ENCODE measurements at places on chromosomes 3 and 15. TPM values are rescaled to one million over a fixed set of nuclear protein-coding genes. Genes with fewer than 3 reads are reported as not detected.

GRCh38 chr3:70003119-70003518 is 3.6 kb downstream of the SAMMSON start:
- 0 out of 2 replicates have a peak, but pooled peaks cover 3% of the 10 kb centered on the region for H3K27me3 ChIP-seq
- H3K4me1 ChIP-seq = no peaks in the 10 kb centered on the region
- no peak overlapping the region for H3K27ac ChIP-seq
- no peak for DNase-seq

- DNase-seq = no peak
- H3K36me3 ChIP-seq = no peaks in the 10 kb centered on the region
- no peaks in the 10 kb centered on the region for H3K4me1 ChIP-seq
- no peaks in the 10 kb centered on the region for H3K27me3 ChIP-seq
- H3K4me3 ChIP-seq = no peak overlapping the region
Measured at GRCh38 chr3:4695846-4696245, 202.7 kb downstream of the ITPR1 start.

DNA sequence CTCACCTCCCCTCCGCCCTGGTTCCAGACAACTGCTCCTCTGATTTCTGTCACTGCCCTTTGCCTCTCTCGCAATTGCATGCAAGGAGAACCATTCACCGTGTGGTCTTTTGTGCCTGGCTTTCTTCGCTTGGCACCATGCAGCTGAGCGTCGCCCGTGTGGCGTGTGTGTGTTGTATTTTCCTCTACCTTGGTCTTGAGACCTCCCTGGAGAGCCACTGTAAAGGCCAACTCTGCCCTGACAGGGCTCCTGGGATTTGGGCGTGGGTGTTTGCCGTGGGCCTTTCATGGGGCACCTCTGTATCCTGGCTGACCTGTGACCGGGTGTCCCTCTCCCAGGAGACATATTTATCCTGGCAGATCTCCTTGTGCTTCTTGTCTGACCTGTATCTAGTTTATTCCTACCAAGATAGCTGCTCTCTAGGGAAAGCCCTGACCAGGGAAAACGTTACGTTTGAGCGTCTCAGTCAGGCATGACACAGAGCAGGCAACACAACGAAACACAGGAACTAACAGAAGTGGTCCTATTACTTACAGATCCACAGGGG is 2.0 kb upstream of the PIGZ start:
- DNase-seq = no peak
- H3K4me1 ChIP-seq = peaks cover 21% of the 10 kb centered on the region
- no peaks in the 10 kb centered on the region for H3K36me3 ChIP-seq
- no peak overlapping the region for H3K4me3 ChIP-seq
- H3K27ac ChIP-seq = no peak overlapping the region

GRCh38 chr3:183486472-183486871 is 58.1 kb upstream of the MCF2L2 start:
- no peaks in the 10 kb centered on the region for H3K4me1 ChIP-seq
- H3K4me3 ChIP-seq = no peak overlapping the region
- no peak for DNase-seq
- H3K27ac ChIP-seq = no peak overlapping the region
- H3K36me3 ChIP-seq = no peaks in the 10 kb centered on the region
- no peaks in the 10 kb centered on the region for H3K27me3 ChIP-seq

DNA sequence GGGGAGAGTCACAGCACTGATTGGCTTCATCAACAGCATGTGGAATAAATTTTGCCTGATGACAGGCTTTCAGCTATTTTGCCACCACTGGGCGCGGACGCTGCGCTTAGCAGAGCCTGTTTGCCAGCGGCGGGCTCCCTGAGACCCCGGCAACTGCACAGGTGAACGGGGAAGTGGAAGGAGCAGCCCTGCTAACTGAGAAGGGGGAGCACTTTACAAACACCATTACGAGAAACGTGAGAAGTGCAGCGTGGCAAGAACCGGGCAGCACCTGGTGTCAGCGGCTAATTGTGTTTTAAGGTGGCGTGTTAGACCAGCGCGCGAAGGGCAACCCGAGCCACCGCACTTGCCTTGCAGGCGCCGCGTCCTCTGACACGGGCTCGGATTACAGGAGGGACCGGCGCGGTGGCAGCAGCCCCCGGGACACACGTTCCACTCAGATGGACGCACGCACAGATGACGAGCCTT is 307.8 kb upstream of the ARRDC4 start:
- H3K27ac ChIP-seq = no peak overlapping the region
- no peaks in the 10 kb centered on the region for H3K4me1 ChIP-seq
- H3K4me3 ChIP-seq = no peak overlapping the region

DNA sequence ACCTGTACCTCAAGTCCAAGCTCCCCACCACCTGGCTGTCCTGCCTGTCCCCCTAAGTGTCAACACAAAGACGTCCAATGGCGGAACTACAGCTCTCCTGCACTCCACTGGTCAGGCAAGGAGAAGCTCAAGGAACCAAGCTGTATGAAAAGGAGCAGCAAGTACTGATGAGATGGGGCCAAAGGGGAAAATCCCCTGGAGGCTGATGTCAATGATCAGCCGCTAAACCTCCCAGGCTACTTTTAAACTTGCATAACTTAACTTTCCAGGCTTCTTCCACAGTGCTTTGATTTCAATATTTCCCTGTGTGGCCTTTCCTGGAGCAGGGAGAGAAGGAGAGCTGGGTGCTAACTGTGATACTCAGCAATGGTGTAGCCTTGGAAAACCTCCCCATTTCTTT is 35.0 kb downstream of the TM4SF4 start:
- DNase-seq = no peak
- H3K4me3 ChIP-seq = no peak overlapping the region
- H3K4me1 ChIP-seq = no peaks in the 10 kb centered on the region

DNA sequence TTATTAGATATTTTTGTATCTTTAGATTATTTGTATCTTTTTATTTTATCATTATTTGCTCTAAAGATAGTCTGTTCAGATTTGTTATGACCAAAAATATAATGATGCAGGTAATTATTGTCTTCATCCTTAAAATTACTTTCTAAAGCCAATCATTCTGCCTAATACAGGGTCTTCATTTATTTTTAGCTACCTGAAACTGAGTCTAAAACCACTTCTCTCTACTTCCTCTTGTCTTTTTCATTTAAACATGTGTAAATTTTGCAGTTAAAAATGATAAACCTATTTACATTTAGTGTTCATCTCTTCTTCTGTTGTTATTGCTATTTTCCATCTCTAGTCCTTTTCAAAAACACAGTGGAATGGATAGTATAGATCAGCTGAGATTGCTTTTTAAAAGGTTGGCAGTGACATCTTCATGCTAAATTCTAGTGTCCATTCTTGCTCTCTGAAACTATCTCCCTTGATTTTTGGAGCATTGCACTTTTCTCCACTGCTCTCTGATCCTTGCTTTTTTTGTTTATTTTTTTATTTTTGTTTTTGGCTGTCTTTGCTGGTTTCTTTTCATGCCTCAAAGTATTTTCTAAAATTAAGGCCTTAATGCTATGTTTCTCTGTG is 91.8 kb downstream of the UBE2E2 start:
- no peak overlapping the region for H3K4me3 ChIP-seq
- no peak overlapping the region for H3K27ac ChIP-seq
- H3K4me1 ChIP-seq = no peaks in the 10 kb centered on the region
- DNase-seq = no peak
- no peaks in the 10 kb centered on the region for H3K27me3 ChIP-seq

- H3K4me1 ChIP-seq = peaks cover 11% of the 10 kb centered on the region
- H3K27me3 ChIP-seq = peaks cover 39% of the 10 kb centered on the region
Measured at GRCh38 chr3:44104668-44105321, 136.9 kb upstream of the TOPAZ1 start.

DNA sequence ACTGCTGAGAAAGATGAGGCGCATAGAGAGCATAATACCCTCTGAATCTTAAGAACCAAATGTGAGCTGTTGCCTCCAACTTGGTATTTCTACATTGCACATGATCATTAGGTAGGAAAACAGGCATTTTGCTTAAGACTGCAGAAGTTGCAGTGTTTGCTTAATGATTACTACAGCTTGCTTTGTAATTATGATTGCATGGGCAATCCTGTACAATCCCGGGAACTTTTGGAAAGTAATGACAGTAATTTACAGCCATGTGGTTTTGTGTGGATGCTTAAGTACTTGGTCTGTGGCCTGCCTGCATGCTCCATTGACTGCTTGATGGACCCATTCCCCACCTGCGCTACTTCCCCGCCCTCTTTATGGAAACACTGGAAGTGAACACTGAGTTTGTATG is 301.1 kb downstream of the DIPK2A start:
- H3K4me3 ChIP-seq = no peak overlapping the region
- H3K4me1 ChIP-seq = no peaks in the 10 kb centered on the region
- DNase-seq = no peak
- H3K27ac ChIP-seq = no peak overlapping the region
- H3K36me3 ChIP-seq = no peaks in the 10 kb centered on the region

DNA sequence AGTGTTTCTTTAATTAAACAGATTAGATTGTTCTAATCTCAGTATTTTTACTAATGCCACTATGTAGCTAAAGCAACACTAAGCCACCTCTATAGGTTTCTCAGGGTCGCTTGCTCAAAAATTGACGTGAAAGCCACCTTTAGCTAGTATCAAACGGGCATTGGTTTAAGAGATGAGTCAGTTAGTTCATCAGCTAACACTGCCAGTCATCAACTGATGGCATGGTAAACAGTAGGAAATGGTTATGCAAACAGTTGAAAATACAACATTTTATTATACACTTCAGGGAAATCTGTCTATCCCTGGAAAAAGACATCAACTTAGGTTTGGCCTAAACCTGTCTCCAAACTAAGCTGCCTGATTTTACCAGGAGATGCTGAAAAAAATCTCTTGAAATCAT is 582.3 kb upstream of the NAALADL2 start:
- DNase-seq = no peak
- no peak overlapping the region for H3K27ac ChIP-seq
- no peak overlapping the region for H3K4me3 ChIP-seq

Gene TMEM266
- total RNA-seq = 0.91 TPM

Gene RPUSD3
- total RNA-seq = 58.0 TPM

All from HCT116 (cell line).